OCI-LY7 (cell line): ENCODE measurements at places on chromosomes 3 and 15.

DNA sequence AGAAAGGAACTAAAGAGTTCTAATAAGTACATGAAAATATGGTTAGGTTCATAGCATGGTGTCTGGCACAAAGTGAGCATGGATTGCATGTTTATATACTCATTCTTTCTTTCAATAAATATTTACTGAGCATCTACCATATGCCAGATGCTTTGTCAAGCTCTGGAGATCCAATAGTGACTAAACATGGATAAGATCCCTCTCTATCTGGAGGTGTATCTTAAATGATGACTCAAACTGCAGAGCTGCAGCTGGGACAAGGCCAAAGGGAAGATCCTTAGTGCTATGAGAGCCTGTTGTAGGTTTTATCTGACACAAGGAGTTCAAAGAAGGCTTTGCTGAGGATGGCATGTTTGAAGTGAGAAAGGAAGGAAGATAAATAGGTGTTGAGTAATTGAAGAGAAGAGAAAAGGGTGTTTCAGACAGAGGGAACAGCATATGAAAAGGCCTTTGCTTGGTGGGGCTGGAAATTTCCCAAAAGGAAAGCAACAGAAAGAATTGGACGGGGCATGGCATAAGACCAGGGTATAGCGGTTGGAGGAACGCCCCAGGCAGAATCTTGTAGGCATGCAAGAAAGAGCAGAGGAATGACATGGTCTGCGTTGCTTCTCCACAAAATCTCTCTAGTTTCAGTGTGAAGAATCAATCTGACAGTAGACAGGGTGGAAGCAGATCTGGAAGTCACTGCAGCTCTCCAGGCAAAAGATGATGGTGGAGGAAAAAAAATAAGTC, 239.9 kb upstream of the LRTM1 start:
- no peak for DNase-seq

DNA sequence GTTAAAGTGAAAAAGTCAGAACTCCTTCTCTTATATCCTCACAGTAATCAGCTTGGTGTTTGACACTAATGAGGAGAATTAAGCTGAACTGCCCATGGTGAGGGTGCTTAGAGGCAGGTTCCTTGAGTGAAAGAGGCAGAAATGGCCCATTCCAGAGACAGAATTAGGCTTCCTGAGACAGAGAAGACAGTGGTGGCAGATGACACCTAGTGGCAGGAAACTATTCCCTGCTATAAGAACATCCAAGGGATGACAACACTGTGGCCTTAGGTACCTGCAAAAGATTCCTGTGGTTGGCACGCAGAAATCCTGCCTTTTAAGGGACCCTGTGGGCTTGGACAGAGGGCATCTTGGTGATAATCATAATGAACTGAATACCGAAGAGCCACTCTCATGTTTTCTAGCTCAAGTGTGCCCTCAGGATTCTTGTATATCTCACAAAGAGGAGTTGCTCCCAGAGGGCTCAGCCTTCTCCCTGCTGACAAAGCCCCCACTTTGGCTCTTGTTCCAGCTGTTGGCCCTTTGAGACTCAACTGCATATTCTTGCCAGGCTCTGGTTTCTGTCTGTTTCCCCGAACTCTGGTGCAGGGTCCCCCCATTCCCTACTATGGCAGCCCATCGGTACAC, 56.0 kb downstream of the KBTBD12 start:
- peak; percentile 54 for DNase-seq

- no peak for DNase-seq
Observed at GRCh38 chr15:59594991-59595390, 16.6 kb upstream of the GCNT3 start.

DNA sequence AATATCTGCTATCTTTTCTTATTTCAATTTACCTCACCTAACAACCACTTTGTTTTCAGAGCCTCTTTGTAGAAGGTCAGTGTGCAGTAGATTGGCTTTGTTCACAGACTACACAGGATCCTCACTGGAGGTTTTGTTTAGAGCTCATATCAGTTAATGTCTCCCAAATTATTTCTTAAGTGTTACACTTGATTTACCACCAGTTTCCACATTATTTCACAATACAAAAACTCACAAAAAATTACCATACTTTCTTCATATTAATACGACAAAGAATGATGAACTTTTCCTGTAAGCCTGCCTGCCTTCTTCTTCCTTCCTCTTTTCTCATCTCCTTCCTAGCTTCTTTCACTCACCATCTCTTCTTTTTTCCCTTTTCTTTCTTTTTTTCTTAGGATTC, 133.3 kb downstream of the ALCAM start:
- no peak for DNase-seq

- DNase-seq: no peak
Observed at GRCh38 chr3:136644212-136644611, 108.0 kb downstream of the STAG1 start.

GRCh38 chr3:5012367-5012766, 33.1 kb downstream of the BHLHE40 start:
- peak; percentile 30 for DNase-seq

DNA sequence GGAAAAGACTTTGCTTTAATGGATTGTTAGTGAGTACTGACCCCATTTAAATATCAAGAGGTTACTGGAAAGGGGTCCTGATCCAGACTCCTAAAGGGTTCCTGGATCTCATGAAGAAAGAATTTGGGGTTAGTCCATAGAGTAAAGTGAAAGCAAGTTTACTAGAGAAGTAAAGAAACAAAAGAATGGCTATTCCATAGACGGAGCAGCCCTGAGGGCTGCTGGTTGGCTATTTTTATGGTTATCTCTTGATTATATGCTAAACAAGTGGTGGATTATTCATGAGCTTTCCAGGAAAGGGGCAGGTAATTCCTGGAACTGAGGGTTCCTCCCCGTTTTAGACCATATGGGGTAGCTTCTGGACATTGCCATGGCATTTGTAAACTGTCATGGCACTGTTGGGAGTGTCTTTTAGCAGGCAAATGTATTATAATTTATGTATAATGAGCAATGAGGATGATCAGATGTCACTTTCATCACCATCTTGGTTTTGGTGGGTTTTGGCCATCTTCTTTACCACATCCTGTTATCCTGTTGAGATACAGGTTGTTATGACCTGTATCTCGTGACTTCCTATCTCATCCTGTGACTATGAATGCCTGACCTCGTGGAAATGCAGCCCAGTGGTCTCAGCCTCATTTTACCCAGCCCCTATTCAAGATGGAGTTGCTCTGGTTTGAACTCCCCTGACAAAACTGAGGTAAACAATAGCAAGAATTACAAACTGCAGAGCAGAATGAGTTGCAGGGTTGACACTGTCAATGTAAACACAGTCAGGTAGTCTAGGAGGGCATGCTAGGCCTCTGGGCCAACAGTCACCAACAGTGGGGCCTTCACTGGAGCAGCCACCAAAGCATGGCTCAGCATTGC, 10.3 kb upstream of the GPR160 start:
- DNase-seq: no peak

- DNase-seq: no peak
Observed at GRCh38 chr3:106631373-106632108, 745.7 kb upstream of the CCDC54 start.

DNA sequence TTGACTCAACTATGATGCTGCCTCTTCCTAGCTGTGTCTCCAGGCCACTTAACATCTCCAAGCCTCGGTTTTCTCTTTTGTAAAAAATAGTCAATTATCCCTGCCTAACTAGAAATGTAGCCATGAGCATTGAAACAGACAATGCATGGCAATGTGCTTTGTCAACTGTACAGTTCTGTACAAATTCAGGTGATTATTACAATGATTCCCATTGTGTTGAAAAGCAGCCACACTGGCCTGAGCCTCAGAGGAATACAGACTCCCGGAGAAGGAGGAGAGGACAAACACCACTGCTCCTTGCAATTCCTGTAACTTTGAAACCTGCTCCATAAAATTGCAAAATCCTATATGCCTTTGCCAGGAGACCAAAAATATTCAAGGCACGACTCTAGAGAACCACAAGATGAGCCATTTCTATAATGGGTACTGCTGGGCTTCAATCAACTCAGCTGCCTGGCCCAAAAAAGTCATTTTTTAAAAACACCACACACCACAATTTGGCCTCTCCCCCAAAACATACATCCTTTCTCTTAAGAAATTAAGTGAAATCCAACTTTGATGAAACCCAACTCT, 28.6 kb downstream of the DAPK2 start:
- no peak for DNase-seq

- DNase-seq: no peak
Observed at GRCh38 chr3:60992395-60992794, 258.9 kb downstream of the FHIT start.

DNA sequence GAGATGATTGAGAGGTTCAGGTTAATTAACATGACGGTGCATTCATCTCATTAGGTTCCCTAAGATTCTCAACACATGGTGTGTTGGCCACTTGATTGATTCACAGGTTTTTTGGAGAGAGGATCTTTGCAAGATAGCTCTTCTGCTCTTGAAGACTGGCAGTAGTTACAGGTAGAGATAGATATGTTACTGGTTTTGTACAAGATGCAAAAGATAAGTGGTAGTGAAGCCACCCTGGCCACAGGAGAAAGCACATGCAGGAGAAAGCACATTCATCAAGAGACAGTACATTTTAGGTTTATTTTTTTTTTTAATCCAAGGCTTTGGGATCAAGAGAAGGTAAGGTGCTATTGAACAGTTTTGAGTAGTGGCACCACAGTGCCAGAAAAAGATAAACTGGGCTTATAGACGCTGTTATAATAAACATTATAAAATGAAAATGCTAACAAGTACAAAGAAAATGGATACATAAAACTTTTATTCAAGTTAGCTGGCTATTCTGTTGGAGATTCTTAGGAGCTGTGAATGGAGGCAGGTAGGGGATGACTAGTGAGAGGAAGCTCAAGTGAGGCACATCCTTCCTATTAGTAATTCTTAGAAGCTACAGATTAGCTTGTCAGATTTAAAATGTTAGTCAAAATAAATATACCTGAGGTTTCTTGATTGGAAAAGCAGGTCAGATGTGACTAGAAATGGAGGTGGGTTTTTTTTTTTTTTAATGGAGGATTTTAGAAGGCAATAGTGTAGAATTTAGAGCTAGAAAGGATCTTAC, 10.8 kb downstream of the SELENOT start:
- DNase-seq: no peak

DNA sequence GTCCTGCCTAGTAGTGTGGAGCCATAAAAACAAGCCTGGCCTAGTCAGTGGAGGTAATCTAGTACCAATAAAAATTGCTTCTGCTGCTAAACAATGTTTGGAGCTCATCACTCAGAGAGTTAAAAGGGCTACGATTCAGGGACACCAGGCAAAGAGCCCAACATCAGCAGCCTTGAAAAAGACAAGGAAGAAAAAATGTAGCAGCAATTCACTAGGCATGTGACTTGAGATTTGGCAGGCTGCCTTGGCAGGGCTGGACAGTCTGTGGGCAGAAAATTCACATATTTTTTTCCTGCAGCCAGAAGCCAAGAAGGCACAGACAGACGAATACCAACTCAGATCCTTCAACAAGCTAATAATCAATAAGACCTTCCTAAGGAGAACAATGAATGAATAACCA, 47.2 kb downstream of the IGSF11 start:
- DNase-seq: no peak

DNA sequence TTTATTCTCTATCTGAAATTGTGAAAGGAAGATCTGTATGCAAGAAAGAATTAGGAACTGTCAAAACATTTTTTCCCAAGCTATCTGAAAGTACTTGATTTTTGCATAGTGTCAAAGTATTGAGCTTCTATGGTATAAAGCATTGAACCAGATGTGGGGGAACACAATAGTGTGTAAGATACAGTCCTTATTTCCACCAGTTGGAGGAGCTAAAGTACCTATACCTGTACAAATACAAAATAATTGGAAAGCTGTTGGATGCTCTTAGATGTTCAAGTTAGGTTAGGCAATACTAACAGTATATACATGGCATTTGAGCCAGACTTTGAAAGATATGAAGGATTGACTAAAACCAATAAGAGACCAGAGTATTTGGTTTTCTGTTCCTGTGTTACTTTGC, 148.4 kb downstream of the B3GALNT1 start:
- peak; percentile 42 for DNase-seq

DNA sequence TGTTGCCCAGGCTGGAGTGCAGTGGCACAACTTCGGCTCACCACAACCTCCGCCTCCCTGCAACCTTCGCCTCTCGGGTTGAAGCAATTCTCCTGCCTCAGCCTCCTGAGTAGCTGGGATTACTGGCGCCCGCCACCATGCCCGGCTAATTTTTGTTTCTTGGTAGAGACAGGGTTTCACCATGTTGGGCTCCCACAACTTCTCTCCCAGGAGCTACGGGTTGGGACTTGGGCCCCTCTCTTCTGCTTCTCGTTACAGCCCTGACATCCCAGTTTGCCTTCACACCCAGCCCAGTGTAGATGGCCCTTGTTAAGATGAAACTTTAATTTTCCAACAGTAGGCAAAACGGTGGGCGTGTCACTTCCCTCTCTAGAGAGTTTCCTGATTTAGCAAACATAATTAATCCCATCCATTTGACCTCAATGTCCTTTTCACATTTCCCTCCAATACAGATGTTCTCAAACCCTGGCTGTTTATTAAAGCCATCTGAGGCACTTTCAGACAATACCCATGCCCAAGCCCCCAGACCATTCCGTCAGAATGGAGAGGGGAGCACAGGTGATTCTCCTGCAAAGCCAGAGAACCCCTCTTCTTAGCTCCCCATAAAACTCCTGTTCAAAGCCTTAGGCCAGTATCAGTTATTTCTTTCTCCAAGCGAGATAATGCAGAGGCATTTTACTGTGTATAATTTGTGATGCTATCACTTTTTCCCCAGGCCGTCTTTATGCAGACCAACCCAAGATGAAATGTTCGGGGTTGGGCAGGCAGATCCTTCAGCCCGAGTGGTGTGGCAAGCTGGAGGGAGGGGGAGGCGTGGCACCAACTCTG, 245.7 kb downstream of the XXYLT1 start:
- DNase-seq: no peak

- no peak for DNase-seq
Observed at GRCh38 chr3:169455472-169455871, 208.0 kb downstream of the MECOM start.

DNA sequence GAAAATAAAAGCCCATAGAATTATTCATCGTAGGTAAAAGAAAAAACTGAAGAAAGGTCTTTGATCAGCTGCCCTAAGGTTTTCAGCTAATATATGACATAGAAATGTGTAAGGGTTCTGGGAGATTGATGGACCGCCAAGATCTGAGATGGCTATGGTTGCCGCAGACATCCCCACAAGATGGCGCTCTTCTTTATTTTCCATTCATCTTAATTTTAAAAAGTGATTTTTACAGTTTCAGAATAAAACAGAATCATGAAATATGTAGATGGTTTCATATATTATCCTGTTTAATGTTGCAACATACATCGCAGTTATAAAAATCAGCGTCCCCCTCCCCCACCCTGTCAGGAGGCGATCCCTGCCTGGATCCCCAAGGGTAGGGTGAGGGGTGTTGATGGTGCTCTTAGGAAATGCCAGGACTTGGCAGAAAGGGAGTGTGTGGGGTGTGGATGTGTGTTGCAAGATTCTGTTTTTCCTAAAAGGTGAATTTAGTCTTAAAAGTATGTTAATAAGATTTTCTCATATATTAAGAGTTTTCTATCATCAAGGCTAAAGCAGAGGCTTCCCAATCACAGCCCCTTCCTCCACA, 68.8 kb downstream of the ANXA2 start:
- peak; percentile 19 for DNase-seq
